Keratinocyte (primary cell): ENCODE measurements at places on chromosomes 5 and 9.
A peak's percentile ranks its signal among the peaks of the same experiment; 100 is the strongest.

DNA sequence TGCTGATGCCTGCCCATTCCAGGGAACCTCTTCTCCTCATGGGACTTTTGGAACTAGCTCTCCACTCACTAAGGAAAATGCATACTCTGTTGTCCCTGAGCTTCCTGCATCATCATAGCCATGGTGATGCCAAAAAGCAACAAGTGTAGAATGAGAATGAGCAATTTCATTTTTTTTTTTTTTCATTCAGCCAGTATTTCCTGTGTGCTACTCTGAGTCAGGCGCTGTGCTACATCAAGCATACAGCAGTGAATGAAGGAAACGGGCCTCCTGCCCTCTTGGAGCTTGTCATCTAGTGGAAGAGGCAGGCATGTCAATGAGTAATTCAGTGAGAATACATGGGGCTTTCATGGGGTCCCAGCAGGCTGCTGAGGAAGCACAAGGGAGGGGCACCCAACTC, 483.1 kb downstream of the BNC2 start:
- DNase-seq: no peak

DNA sequence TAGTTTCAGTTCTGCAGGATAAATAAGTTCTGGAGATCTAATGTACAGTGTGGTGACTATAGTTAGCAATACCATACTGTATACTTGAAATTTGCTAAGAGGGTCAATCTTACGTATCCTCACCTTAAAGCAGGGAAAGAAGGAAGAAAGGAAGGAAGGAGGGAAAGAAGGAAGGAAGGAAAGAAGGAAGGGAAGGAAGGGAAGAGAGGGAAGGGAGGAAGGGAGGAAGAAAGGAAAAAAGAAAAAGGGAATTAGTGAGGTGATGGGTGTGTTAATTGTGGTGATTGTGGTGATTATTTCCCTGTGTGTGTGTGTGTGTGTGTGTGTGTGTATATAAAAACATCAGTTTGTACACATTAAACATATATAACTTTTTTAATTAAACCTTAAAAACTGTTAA, 242.6 kb upstream of the MSX2 start:
- DNase-seq: no peak

DNA sequence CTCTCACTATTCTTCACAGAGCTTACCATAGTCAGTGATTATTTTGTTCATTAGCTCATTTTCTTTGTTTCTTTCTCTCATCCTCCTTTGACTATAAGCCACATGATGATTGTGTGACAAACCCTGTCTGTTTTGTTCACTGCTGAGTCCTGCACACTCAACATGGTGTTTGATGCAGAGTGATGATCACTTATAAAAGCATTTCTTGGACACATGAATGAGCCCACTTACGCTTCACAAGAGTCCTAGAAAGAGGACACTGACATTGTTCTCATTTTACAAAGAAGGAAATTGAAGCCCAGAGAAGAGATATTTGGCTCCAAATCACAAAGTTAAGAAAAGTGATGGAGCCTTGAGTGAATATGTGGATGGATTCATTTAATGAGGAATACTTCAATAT, 13.4 kb downstream of the ABLIM3 start:
- DNase-seq: no peak

DNA sequence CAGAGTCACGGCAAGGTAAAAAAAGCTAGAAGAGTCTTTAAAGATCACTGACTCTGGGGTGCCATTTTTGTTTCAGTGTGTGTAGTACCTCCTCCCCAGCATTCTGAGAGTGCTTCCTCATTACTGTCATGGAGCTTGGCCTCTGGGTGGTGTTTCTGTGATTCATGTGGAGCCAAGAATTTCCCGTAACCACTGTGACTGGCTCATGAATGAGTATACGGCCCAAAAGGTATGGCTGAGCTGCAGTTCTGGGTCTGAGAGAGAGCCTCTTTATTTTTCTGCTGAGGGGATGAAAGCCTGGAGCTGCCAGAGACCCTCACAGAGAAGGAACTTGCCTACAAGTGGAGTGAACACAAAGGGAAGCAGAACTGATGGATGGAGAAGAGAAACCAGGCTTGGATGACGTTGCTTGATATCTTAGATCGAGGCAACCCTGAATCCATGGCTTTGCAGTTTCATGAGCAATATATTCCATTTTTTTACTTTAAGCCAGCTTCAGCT, 85.6 kb downstream of the PTTG1 start:
- no peak for DNase-seq

- no peak for DNase-seq
These were observed 125.3 kb upstream of the IQGAP2 start for GRCh38 chr5:76277736-76278135.

DNA sequence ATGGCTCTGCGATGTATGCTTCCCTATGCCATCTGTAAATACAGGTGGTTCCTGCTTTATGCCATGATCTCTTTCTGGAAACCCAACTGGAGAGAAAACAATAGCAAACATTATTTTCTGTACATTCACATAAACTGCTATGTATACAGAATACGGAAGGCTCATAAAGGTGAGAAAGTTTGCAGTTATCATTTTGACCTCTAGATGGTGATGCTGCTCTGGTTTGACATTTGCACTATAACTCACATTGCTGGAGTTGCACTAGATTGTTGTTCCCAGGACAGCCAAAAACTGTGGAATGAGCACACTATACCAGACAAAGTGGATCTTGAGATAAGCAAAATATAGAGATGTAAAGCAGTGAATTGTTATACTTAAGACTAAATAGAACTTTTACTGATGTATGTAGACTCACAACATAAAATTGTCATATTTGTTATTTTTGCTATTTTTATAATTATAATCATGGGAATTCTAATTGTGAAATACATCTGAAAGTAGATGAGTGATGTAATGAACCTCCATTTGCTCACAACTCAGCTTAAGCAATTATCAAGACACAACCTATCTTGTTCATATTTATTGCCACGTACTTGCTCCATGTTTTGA, 246.5 kb downstream of the PTPRD start:
- peak; percentile 5 for DNase-seq

GRCh38 chr9:115057559-115057958, 60.4 kb downstream of the TNC start:
- no peak for DNase-seq

DNA sequence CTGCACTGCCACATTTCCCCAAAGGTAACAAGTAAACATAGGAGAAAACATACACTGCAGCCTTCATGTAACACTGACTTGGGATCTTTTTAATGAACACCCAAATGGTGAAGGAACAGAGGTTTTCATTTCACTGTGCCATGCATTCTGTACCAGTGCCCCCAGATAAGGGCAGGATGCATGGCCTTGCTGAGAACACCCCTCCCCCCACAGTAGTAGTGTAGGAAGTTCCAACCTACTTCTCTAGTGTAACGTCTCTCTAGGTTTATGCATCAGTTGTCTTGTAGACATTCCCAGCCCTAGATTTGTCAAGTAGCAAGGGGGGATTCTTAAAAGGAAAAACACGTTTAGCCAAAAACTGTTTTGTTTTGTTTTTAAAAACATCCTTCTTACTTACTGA, 29.9 kb downstream of the MAP3K1 start:
- DNase-seq: no peak

- DNase-seq: no peak
These were observed 681 bp downstream of the F2R start for GRCh38 chr5:76716456-76717157.

GRCh38 chr5:147400881-147401280, 109.0 kb downstream of the DPYSL3 start:
- no peak for DNase-seq

- no peak for DNase-seq
These were observed 466.1 kb downstream of the SPATA31D1 start for GRCh38 chr9:82454509-82455190.

DNA sequence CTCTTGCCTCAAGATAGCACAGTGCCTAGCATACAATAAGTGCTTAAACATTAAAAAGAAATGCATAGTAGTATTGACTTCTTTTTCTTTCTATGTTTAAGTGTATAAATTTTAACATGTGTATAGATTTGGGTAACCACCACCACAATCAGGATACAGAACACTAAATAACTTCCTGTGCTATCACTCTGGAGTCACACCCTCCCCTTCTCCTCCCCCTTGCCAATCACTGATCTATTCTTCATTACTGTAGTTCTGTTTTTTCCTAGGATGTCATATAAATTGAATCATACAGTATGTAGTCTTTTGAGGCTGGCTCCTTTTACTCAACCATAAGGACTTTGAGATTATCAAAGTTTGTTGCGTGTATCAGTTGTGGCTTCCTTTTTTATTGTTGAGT, 68.5 kb downstream of the OSTF1 start:
- no peak for DNase-seq

DNA sequence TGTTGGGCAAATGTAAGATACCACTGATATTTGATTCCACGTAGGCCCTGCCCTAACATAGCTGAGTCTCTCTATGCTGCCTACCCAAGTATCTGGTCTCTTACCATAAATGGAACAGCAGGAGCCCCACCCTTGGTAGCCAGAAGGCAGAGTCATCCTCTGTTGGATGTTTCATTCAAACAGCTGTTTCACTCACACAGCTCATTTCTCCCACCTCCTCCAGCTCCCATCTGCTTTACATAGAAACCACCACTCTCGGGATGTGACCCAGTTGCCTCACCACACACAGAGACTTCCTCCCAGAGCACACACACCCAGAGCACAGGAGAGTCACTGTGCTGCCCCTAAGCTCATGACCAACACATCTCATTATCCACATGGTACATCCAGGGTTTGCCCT, 165.3 kb downstream of the TMEM167A start:
- no peak for DNase-seq

- DNase-seq: no peak
These were observed 51.8 kb upstream of the APC start for GRCh38 chr5:112685931-112686330.

- no peak for DNase-seq
These were observed 138.8 kb downstream of the LRRC70 start for GRCh38 chr5:62717301-62717933.

DNA sequence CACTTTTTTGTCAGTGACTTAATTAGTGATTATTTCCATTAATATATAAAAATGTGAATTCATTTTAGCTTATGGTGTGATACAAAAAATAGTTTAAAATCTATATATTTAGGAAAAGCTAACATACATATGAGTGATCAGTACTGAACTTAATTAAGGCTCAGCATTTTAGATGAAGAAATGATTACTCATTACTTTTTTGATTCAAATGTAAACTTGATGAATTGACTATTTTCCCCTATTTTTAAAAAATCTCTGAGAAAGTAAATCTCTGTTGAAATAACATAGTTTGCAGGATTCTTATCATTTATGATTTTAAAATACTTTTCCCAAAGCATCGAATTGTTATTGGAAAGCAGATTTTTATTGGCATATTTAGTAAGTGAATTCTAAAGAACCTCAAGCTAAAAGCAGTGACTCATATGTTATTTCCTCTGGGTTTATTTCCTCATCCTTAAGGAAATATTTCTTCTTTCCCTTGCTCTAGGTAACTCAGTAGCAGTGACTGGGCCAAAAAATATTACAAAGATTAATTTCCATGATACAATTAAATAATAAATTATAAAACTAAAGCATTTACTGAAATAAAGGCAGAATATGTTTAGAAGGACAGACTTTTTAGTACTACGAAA, 290.6 kb downstream of the FER start:
- no peak for DNase-seq

- DNase-seq: no peak
These were observed 115.6 kb upstream of the CPEB4 start for GRCh38 chr5:173772384-173773059.

GRCh38 chr5:30279237-30279636, 914.2 kb upstream of the CDH6 start:
- no peak for DNase-seq

DNA sequence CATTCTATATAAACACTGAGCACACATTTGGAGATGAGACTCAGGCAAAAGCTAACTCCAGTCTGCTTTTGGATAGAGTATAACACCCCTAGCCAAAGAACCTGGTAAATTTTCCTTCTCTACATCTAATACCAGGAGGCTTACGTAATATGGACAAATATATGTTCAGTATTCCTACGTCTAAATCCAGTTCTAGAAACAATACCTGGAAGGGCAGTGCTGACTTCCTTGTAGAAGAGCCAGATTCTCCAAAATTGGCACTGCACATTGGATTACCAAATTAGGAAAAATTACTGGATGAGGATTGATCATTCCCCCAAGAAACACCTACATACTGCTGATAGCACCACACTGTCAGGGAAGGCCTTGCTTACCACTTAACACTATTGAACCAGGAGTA, 247.4 kb downstream of the SAXO1 start:
- DNase-seq: no peak

GRCh38 chr5:123059455-123059854, 22.9 kb upstream of the PPIC start:
- DNase-seq: no peak

GRCh38 chr5:5575461-5575860, 153.0 kb downstream of the ICE1 start:
- DNase-seq: no peak

- DNase-seq: no peak
These were observed 31.8 kb upstream of the RXRA start for GRCh38 chr9:134294153-134295071.

- no peak for DNase-seq
These were observed 475.1 kb downstream of the TMEM232 start for GRCh38 chr5:110251366-110251765.

GRCh38 chr9:35907711-35908503, 1.4 kb upstream of the SPAAR start:
- no peak for DNase-seq

DNA sequence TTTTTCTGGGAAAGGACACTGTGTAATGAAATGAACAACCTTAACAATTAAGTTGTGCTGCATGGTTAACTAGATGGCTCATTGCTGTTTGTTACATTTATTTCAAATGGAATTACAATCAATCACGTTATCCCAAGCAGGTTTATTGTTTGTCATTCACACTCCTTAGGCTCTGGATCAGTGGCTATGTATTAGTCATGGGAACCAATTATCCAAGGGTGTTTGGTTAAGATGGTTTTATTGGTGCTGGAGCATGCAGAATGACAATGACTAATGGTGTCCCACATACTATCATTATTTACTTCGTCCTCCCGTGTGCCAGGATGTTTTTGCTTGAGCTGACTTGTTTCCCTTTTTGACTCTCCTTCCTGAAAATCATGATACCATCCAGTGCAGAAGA, 10.6 kb upstream of the TRPC7 start:
- no peak for DNase-seq

DNA sequence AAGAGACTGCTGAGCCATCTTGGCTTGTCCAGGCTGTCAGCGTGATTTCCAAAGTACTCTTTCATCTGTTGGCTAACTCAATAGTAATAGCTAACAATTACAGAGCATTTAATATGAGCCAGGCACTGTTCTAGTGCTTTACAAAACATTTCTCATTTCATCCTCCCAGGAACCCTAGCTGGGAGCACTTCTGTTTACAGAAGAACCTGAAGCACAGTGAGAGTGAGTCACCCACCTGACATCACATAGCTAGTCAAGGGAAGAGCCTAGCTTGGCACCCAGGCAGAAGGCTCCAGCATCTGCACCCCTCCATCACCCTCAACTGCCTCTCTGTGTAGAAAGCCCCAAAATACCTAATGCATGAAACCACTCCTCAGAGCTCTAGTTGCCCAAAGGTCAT, 57.5 kb upstream of the IQGAP2 start:
- no peak for DNase-seq

- DNase-seq: no peak
These were observed 109.1 kb downstream of the ALDH1A1 start for GRCh38 chr9:72843520-72844439.
